ENCODE measurements at places on chromosomes 13 and 19.
A peak's percentile ranks its signal among the peaks of the same experiment; 100 is the strongest.

- no peak for DNase-seq
Observed at GRCh38 chr13:40923867-40924266, 95.2 kb downstream of the ELF1 start.

- DNase-seq, result no peak
Observed at GRCh38 chr13:19645000-19645399, 11.5 kb downstream of the MPHOSPH8 start.

DNA sequence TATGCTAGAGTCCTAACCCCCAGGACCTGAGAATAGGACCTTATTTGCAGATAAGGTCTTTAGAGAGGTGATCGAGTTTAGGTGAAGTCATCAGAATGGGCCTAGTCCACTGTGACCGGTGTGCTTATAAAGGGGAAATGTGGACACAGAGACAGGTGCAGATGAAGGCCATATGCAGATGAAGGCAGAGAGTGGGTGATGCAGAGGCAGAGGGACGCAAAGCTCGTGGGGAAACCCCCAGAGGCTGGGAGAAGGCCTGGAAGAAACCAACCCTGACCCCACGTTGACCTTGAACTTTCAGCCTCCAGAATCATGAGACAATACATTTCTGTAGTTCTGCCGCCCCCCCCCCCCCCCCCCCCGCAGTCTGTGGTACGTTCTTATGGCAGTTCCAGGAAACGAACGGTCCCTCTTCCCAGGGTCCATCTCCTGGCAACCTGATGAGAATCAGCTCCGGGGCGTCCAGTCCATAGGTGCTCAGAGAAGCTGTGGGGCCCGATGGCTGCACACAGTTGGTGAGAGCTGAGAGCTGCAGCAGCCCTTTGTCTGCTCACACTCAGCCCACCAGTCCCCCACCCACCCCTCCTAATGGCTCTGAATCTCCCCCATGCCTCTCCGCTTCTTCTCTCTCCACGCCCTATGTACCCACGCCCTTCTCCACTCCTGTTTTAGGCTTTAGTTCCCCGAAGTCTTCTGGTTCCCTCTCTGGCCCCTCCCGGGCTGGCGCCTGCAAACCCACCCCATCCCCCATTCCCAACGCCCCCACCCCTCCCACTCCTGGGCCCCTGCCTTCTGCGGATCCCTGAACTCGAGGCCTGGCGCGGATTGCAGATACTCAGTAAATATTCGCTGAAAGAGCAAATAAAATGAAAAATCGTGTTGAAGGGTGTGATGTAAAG is 218.3 kb upstream of the MAB21L1 start:
- DNase-seq, result no peak

DNA sequence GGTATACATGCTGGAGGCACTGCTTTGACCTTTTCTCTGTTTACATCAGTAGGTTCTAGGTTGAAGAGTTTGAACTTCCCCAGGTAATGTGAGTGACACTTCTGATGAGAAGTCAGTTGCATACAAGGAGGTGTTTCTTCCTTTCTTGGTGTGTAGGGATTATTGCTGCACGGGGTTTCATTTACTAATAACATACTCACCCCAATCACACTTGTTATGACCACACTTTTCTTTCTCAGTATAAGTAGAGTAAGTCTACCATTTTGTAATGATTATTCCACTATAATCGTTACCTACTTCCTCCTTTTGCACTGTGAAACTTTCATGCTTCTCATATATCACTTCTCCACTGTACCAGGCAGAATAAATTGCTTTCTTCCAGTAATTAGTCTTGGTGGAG is 138.0 kb downstream of the TNFSF13B start:
- no peak for DNase-seq

DNA sequence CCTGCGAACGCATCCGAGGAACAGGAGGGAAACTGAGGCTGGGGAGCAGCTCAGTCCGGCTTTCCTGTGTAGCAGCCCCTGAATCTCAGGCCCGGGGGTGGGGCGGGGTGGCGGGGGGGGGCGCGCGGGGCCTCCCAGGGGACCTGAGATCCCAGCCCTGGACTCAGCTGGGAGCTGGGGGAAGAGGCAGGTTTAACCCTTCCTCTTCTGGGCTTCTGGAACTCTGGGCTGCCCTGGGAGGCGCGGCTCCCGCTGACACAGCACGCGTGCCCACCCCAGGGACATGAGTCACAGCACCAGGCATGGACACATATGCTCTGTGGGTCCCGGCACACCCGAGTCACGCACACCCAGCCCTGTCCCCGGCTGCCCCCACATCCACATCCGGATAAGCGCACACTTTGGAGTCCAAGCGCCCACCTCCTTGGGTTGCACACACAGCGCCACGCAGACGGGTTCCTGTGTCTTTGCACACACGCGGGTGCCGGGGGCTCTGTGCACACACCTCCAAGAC is 3.5 kb upstream of the CIRBP start:
- peak; percentile 51 for DNase-seq

GRCh38 chr19:42269478-42270345 is 660 bp downstream of the CIC start:
- no peak for DNase-seq

DNA sequence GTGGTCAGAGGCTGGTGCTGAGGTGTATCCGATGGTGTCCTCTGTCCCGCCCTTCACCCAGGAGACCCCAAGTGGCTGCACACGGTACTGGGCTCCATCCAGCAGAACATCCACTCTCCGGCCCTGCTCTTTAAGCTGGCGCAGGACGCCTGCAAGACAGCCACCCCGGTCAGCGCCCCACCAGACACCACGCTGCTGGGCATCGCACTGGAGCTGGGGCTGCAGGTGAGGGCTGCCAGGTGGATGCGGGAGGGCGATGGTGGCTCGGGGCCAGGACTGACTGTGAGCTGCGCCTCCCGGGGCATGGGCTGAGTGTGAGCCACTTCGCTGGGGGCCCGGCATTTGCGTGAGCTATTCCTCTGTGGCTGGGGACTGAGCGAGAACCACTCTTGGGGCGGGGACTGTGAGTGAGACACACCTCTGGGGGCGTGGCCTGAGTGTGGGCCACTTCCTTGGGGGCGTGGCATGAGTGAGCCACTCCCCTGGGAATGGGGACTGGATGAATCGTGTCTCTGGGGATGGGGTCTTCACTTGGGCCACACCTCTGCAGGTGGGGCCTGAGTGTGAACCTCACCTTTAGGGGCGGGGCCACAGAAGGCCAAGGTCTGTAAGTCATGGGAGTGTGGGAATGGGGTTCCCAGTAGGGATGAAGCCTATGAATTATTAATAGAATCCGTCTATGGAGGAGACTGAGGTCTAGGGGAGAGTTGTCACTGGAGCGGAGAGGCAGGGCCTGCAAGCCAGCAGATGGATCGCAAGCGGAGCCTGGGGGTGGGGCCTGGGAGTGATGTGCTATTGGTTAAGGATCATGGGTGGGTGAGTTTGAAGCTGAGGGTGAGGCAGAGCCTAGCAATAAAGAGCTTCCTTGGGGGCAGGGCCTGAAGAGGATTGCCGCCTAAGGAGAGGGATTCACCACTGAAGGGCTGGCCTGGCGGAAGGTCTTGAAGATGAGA is 30.5 kb downstream of the ZSWIM4 start:
- no peak for DNase-seq

DNA sequence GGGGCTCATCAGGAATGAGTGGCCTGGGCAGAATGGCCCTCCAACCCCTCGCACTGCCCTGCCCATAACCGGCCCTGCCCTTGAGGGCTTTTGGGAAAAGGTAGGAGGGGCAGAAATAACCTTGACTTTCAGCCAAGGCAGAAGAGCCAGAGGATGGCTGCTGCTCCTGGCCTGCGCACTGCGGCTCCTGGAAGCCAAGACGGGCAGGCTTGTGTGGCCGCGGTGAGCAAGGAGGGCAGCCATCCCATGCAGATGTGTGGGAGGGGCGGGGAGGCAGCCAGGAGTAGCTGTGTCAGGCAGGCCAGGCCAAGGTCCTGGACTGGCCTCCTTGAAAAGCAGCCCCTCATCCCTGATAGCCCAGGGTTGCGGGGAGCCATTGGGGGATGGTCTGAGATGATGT is 57.6 kb upstream of the URI1 start:
- DNase-seq, result no peak

GRCh38 chr13:32657309-32657708 is 71.1 kb downstream of the PDS5B start:
- DNase-seq, result no peak

- no peak for DNase-seq
Observed at GRCh38 chr13:80558074-80558473, 217.1 kb upstream of the SPRY2 start.

GRCh38 chr19:56660381-56661107 is 11.0 kb downstream of the ZNF835 start:
- DNase-seq, result peak; percentile 1

DNA sequence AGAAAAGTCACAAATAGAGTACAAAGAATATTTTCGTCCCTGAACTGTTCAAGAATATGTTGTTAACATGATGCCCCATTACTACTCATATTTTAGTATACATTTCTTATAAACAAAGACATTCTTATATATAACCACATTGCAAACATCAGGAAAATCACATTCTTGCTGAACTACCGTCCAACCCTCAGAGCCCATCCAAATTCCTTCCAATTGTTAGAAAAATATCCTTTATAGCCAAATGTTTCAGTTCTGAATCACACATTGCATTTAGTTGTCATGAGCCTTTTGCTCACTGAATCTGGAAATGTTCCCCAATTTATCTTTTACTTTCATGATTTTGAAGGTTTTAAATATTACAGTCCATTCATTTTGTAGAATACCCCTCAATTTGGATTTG is 467.8 kb upstream of the ARGLU1 start:
- no peak for DNase-seq

GRCh38 chr13:21909331-21909730 is 238.5 kb downstream of the FGF9 start:
- DNase-seq, result no peak

DNA sequence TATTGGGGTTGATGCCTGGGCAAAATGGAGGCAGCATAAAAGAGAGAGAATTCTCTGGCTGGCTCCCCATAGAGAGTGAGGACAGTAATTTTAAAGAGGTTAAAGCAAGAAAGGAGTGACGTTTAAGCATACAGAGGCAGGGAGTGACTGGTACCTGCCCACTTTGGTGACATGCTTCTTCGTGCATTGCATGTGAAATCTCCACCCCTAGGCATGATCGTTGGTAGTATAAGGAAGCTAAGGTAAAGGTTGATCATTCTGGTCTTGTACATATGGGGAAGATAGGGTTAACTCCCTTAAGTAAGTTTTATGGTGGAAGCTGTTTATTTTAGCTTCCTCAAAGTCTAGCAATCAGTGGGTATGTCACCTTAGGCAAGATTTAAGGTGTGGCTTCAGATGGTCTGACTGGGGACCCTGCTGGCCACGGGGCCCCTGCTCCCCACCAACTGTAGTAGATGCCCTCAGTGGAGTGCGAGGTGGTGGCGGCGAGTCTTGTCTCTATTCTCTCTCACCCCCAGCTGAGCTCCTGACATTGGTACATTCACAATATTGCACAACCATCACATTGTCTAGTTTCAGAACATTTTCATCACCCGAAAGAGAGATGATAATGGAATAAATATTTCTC is 797.5 kb upstream of the SPRY2 start:
- DNase-seq, result no peak

- peak; percentile 86 for DNase-seq
Observed at GRCh38 chr19:19540715-19541515, 2.9 kb downstream of the CILP2 start.

DNA sequence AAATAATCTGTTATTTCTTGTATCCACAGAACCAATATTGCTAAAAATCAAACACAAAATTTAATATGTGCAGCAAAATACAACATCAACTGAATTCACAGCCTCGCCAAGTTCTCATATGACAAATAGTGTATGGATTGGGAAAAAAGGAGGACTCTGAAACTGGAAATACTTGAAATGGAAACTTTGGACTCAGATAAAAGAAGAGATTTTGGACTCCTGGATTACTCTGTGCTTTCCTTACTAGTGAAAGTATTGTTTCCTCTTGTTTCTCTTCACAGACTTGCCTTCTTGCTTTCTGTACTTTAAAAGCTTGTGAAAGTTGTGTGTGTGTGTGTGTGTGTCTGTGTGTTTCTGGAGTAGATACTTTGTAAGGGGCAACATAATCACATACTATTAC is 1596.3 kb downstream of the PCDH9 start:
- no peak for DNase-seq

- DNase-seq, result no peak
Observed at GRCh38 chr13:111335298-111335697, 14.9 kb downstream of the TEX29 start.

DNA sequence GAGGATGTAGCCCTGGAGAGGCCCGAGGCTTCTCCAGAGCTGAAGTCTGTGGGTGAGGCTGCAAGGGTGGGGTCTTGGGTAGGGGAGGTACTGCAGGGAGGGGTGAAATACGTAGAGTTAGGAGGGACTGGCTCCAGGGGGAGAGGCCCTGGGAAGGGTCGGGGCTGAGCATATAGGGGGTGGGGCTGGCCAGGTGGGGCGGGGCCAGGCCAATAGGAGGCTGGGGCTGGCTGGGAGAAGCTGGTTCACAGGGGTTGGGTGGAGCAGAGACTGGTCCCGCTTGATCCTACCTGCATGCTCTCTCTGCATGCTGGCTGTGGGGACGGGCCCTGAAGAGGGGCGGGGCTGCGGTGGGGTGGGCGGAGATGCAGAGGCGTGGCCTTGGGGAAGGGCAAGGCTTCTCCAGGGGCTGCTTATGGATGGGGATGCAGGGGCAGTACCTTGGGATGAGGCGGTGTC is 51.9 kb downstream of the CELF5 start:
- peak; percentile 63 for DNase-seq

DNA sequence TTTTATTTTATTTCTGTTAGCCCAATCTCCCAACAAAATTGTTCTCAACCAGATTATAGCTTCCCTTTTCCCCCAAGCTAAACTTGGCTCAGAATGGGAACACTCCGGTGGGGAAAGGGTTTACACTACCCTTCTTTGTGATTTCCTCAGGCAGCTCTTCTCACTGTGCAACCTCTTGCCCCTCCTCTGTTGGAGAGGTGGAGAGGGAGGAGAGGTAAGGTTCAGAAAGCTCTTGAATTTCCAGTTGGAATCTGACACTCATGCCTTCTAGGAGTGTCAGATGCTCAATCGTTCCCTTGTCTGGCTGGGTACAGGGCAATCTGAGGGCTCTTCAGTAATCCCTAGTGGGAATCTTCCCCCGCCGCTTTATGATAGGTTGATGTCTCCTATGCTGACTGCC is 486.1 kb upstream of the KLF12 start:
- no peak for DNase-seq

DNA sequence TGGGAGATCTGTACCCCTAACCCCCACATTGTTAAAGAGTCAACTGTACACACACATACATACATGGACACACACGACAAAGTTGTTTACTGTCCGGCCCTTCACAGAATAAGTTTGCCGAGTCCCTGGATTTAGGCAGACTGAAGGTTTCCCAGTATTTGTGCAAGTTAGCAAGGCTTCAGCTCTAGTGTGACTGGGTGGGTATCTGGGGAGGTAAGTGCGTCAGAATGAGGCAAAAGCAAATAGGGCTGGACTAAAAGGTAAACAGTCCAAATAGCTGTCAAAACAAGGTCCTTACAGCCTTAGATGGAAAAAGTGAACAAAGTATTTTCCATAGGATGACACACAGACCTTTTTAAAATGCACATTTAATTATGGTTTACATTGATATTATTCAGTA is 228.4 kb upstream of the UFM1 start:
- no peak for DNase-seq

Data from activated T-cell treated with anti-CD3 and anti-CD28 coated beads, Interleukin-2, amount 50 U/mL, for 72 hours (primary cell).